AG04450 (cell line): ENCODE measurements at places on chromosomes 4 and X.

- peak; percentile 32 for DNase-seq
These were observed 89.0 kb downstream of the COMMD8 start for GRCh38 chr4:47374477-47374876.

DNA sequence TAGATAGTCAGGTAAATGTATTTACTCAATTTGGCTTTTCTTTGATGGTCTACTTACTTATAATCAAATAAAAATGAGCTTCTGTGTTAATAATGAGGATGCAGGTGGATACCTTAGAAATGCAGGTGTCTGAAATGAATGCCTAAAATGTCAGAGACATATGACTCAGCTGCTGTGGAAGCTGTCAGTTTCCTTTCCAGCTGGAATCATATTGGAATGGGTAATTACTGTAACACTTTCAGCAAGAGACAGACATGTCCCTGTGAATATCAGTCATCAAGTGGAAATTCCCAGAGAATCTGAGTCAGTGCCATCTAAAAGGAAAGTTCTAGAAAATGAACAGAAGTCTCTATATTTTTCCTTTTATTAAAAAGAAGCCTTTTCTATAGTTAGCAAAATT is 783.0 kb upstream of the AADAT start:
- DNase-seq: no peak

- DNase-seq: no peak
These were observed 793.9 kb downstream of the ADGRL3 start for GRCh38 chr4:61994036-61994435.

- no peak for DNase-seq
These were observed 20.1 kb upstream of the SLC34A2 start for GRCh38 chr4:25635501-25635900.

DNA sequence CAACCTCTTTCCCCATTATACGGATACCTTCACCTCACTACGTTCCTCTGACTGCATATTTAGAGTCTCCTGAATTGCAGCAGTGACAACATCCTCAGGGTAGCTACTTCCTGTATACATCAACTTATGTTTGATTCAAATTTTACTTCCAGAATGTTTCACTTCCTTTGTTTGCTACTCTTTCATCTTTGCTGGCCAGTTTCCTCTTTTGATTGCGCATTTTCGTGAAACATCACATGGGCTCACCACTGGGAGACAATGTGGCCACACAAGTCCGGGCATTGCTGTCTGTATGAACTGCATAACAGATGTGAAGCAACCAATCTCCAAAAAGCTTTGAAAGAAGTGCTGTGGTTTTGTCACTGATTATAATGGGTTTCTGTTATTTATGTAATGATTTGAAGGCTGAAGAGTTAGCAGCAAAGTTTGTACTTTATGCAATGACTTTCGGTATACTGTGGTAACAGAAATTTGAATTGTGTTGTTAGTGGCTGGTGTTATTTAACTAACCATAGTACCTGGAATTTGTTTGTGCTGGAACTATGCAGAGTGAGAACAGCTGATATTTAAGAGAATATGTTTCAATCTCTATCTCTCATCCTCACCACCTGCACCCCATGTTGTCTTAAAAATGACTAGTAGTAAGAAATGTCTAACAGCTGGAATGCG is 7.4 kb downstream of the SNCA start:
- DNase-seq: no peak

- DNase-seq: no peak
These were observed 15.2 kb upstream of the SCOC start for GRCh38 chr4:140358281-140358680.

- no peak for DNase-seq
These were observed 114.0 kb downstream of the RAPGEF2 start for GRCh38 chr4:159216834-159217233.

DNA sequence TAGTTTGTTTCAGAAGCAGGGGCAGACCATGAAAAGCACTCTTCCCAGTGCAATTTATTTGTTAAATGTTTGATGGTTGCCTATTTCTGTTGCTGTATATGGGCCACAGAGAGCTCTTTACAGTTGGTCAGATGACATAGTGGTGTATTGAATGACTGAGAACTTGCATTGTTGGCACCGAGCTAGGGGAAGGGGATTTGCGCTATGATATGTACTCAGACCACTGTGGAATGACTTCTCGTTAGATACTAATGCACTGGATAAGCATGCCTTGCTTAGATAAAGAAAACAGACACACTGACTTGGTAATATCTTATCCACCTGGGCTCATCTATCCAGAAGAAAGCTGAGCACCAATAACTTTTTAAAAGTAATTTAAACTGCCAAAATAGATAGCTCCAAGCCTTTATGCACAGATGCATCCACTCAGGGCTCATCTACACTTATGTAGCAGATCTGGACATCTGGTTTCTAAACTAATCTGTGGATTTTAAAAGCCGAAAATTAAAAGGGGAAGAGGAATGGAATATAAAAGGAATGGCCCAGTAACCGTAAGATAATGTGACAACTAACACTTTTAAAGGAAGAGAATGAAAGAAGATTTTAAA is 132.7 kb downstream of the GATB start:
- no peak for DNase-seq

- DNase-seq: no peak
These were observed 80.8 kb upstream of the CLNK start for GRCh38 chr4:10765386-10765785.

DNA sequence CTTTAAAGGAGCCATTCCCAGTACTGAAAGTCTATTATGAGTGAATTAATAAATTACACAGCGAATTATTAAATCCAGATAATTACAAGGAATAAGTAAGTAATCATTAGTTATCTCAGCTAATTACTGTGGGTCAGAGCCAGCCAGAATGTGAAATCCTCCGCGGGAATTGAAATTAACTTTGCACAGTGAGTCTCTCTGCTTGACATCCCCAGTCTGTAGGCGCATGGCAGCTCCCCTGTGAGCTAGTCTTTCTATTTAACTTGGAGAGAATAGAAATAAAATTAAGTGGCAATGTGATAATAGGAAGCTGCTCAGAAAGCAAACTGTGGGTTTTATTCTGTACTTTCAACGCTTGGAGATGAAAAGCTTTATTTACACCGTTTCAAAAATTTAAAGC is 7.2 kb downstream of the POU4F2 start:
- DNase-seq: no peak

DNA sequence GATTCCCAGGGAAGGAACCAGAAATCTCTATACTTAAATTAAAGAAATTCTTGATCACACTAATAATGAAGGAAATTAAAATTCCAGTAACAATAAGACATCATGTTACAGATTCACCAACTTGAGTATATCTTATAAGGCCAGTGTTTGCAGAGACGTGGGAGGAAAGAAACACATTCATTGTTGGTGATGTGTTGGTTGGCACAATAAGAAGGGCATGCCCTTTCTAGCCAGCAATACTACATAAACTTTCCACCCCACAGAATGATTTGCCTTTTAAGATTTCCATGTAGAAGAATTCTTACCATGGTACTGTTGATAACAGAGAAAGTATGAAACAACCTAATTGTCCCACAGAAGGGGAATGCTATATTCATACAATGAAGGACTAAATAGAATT is 581.5 kb downstream of the STIM2 start:
- DNase-seq: no peak

- no peak for DNase-seq
These were observed 10.6 kb downstream of the SULT1B1 start for GRCh38 chr4:69749771-69750170.

DNA sequence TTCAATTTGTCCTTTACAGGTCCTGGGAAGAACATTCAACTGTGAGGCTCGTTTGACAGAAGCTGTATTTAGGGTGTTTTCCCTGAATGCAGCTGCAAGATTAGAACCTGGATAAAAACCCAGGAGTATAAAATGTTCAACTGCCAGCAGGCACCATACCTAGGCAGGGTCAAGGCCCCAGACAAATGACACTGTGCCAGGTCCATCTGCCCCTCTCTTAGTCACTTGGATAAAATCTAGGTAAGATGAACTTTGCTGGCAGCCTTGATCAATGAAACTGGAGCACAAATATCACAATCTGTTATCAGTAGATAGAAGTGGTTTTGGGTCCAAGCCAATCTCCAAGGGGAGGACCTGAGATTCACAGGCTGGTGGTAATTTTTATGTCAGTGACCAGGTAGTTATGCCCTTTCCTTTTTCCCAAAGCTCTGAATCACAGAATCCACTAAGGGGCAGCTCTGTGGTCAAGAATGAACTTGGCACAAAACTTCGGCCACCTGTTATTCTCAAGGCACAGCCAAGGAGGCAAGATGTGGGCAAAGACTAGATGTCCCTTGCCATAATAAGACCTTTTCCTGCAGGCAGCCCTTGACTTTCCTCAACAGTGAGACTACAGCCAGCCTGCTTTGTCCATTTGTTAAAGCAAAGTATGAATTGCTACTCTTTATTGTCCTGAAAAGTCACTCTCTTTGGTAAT is 501.0 kb downstream of the PPARGC1A start:
- no peak for DNase-seq

- DNase-seq: no peak
These were observed 3.6 kb upstream of the TSPAN5 start for GRCh38 chr4:98662055-98662453.
